Stimulated activated CD8-positive, alpha-beta memory T cell treated with anti-CD3 and anti-CD28 coated beads, Interleukin-2, amount 100 ng/mL, for 1 hour (primary cell): ENCODE measurements at places on chromosomes 1 and 21.

DNA sequence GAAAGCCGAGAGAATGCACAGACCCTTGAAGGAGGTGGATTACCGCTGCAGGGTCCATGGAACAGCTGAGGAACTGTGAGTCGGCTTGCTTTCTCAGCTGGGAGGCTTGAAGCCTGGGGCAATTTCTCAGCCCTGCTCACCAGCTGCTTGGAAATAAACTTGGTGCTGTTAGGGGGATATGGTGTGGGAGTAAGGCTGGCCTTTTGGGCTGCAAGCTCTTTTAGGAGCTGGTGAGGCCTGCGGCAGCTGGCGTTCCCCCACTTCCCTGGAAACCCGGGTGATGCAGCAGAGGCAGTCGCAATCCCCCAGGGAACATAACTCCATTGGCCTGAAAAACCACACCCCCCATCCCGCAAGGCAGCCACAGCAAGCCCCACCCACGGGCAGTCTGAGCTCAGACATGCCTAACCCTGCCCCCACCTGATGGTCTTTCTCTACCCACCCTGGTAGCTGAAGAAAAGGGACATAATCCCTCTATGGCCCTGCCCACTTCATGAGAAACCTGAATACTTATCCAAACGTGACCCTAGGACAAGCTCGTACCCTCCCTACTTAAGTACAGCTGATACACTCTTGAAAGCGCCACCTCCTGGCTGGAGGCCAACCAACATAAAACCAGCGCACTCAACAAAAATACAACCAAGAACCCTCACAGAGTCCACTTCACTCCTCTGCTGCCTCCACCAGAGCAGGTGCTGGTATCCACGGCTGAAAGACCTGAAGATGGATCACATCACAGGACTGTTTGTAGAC lies 1995.8 kb downstream of the NCAM2 start:
- no peak for DNase-seq

DNA sequence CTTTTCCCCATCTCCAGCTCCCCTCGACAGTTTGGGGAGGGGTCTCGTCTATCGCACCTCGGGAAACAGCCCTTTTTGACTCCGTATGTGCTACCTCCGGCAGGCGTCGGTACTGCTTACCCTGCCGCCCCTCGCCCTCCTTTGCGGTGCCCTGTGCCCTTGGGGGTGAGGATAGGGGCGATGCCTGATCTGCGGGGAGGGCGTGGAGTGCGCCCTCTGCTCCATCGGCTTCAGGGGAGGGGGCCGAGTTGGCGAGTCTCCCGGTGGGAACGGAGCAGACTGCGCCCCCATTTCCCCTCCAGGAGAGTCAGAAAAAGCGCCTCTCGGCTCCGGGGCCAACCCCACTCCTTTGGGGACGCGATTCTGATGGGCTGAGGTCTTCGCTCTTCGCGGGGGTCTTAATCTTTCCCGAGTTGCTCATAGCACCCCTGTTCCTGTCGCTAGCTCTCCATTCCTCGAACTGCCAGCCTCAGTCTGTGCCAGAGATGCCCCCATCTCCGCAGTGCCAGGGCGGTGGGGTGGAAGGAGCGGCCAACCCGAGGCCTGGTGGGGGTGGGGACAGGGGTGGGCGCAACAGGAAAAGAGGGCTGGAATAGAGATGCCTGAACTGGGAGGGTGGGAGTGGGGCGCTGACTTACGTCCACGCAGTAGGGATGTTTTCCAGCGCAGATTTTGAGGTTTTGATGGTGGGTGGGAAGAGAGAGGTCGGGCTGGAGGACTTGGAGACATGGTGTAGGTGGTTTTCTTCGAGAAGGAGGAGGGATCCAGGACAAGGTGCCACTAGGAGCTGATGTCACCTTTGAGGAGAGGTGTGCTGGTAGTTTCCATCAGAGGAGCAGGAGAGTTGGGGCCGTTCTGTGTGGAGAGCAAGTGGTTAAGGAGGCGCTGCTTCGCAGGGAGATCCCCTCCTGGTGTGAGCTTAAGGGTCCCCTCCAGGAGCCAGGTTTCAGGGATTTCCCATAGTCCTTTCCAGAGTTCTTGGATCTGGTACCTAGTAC lies 674 bp downstream of the PPFIA4 start:
- DNase-seq = no peak

DNA sequence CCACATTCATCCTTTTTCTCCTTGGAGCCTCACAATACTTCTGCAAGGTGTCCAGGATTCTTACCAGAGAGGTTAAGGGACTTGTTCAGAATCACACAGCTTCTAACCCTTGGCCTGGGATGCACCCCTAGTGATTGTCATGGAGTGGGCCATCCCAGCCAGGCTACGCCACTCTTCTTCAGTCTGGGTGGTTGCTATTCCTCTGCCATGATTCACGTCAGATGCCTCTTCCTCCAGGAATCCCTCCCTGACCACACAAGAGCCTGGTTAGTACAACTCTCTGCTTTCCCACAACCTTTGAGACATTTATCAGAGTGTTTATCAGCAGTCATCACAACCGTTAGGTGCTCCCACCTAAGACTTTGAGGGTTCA lies 121.8 kb downstream of the EPHB2 start:
- DNase-seq = no peak

- DNase-seq = no peak
Measured at GRCh38 chr1:234262754-234263105, 110.5 kb upstream of the COA6 start.

DNA sequence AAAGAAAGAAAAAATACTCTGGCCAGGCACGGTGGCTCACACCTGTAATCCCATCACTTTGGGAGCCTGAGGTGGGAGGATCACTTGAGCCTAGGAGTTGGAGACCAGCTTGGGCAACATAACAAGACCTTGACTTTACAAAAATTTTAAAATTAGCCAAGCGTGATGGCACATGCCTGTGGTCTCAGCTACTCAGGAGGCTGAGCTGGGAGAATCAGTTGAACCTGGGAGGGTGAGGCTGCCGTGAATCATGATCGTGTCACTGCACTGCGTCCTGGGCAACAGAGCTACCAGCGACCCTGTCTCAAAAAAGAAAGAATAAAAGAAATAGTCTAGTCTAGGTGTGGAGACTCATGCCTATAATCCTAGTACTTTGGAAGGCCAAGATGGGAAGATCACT lies 22.3 kb downstream of the RRP1B start:
- DNase-seq = no peak

- no peak for DNase-seq
Measured at GRCh38 chr1:166695115-166695514, 144.2 kb upstream of the POGK start.

GRCh38 chr1:207021876-207022596 lies 10.5 kb downstream of the C1orf116 start:
- DNase-seq = no peak

DNA sequence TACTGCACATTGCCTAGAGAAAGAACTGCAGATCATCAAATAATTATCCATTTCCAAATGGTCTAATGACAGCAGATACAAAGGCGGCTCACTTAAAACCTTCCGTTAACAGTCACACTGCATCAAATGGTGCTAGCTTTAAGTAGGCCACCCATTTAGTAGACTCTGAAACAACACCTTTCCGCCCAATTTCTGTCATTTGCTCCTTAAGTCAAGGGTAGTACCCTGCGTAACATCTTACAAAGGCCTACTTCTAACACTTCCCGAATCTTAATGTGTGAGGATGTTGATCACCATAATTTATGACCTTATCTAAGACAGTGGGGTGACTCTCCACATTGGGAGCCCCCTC lies 692 bp upstream of the RALGPS2 start:
- DNase-seq = no peak

DNA sequence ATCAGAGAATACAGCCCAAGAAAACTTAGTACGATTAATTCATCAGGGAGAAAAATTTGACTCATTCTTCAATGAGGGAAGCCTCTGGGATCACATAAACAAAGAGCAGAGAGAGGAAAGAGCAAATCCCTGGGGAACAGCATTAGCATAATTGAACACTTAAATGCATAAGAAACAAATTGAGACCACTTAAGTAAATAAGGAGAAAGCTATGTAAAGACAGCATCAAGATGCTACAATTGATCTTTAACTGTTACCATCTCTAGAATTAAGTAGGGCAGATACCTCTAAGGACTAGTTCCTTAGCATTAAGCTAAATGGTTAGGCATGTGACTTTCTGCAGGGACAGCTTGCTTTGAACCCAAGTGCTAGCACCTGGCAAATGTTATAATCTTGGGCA lies 265.1 kb upstream of the NEGR1 start:
- DNase-seq = no peak

- no peak for DNase-seq
Measured at GRCh38 chr1:68819190-68819829, 322.4 kb upstream of the DEPDC1 start.

DNA sequence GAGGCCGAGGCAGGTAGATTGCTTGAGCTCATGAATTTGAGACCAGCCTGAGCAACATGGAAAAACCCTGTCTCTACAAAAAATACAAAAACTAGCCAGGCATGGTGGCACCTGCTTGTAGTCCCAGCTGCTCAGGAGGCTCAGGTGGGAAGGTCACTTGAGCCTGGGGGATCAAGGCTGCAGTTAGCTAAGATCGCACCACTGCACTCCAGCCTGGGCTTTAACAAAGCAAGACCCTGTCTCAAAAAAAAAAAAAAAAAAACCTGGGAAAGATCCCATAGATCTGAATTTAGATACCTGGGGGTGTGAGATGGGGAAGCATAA lies 32.9 kb downstream of the NIBAN1 start:
- DNase-seq = no peak

DNA sequence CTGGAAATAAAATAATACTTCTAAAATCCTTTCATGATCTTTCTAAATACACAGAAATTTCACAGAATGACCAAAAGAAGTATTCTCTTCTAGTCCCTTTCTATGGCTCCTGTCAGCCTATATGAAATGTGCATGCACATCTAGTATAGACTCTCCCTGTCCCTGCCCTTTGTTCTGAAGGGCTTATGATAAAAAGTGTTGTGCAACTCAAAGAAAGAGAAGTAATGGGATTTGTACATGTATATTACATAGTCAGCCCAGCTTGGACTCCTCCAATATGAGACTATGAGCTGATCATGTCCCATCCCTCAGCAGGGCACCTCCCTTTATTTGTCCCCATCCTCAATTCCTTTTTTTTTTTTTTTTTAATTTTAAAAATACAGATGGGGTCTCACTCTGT lies 42.1 kb upstream of the LAX1 start:
- no peak for DNase-seq

DNA sequence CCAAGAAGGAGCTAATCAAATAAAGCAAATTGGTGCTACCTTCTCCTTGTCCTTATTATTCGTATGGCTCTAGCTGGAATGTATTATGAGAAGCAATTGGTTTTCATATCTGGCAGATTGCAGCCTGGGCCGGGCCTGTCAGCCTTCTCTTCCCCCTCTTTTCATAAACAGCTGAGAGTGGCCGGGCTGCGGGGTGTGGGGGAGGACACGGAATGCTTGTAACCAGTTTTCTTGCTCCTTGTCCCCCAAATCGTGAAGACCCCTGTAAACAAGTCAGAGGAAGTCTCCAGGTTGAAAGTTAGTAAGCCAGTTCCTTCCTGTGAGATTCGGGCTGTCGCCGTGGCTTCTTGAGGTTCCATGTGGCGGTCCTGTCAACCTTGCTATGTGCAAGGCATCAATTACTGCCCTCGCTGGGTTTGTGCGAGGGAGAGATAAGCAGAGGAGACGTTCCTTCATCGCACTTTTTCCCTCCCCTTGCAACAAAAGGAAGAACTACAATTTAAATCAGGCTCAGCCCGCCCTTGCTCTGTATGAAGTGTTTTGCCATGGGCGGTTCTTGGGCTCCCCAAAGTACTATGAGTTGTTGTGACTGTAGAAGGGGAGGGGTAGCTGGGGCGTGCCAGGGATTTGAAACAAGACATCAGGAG lies 450.7 kb downstream of the CAMTA1 start:
- no peak for DNase-seq

- no peak for DNase-seq
Measured at GRCh38 chr1:208202333-208202995, 41.7 kb downstream of the PLXNA2 start.

DNA sequence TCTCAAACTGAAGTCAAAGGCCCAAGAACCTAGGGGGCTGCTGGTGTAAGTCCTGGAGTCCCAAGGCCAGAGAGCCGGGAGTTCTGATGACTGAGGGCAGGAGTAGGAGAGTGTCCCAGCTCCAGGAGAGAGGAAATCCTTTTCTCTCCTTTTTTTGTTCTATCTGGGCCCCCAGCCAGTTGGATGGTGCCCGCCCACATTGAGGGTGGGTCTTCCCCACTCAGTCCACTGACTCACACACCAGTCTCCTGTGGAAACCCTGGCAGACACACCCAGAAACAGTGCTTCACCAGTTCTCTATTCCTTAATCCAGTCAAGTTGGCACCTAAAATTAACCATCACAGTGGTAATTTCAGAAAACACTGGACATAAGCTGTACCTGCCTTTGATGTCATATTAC lies 12.7 kb upstream of the WDR26 start:
- DNase-seq = no peak

DNA sequence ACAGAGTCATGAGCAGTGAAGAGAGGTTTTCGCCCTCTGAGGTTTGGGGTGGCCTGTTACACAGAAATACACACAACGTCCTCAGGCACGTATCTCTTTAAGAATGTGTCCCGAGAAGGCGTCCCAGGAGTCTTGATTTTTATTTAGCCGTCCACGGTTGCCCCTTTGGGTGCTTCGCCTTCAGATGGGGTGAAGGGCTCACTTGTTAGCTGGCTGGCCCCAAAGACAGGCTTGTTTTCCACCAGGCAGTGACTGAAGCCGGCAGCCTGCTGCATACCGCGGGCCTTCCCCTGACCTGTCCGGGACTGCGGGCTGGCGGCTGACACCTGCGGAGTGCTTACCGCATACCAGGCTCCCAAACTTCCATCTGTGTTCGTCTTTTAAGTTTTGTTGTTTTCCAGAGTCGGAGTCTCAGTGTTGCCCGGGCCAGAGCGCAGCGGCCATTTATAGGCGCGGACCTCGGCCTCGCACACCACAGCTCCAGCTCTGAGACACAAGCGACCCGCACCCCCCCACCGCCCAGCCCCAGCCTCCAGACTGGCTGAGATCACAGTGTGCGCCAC lies 1.6 kb upstream of the ADARB1 start:
- DNase-seq = no peak

GRCh38 chr1:26097696-26098095 lies 13.9 kb upstream of the PDIK1L start:
- DNase-seq = no peak
